ENCODE measurements at places on chromosomes 2 and 18.
A peak's percentile ranks its signal among the peaks of the same experiment; 100 is the strongest.

DNA sequence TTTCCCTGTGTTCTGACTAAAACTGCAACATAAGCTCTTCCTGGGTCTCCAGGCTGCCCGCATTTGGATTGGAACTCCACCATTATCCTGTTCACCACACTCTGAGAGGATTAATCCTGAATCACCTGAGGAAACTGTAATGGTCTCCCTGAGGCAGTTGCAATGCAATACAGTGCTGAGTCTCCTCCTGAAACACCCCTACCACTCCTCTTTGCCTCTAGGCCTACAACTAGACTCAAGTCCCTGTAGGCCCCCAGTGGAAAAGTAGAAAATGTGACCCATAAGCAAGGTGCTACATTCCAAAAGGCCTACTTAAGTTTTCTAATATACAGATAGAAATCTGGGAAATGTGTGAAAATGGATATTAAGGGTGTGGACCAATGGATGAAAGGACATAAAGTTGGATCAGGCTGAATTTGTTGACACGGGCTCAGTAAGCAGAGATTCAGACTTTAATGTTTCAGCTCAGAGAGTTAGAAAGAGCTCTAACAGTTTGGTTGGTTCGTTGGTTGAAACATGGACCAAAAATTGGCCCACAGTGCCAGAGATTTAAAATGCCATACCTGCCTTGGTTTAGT, 222.3 kb upstream of the ZC3H15 start:
- DNase-seq: no peak

GRCh38 chr2:54644236-54644635, 79.2 kb upstream of the EML6 start:
- no peak for DNase-seq

DNA sequence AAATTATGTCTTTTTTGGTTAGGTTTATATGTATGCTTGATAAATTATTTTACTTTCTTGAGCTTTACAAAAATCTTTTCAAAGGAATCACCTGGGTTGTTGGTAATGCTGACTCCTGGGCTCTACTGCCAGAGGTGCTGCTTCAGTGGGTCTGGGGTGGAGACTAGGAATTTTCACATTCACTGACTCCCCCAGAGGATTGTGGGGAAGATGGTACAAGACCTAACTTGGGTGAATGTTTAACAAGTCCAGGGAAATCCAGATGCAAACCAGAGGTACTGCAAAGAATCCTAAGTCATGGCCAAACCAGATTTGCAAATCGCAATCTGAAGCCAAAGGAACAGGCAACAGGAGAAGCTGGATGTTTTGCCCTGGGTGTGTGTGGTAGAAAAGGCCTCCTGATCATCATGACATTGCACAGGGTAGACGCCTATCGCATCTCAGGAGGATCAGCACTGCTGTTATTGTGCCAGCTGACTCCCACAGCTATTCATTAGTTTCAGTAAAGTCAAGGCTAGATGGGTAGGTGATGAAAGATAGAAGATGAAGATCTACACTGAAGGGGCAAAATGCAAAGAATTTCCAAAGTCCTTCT, 185.2 kb downstream of the BARD1 start:
- no peak for DNase-seq

DNA sequence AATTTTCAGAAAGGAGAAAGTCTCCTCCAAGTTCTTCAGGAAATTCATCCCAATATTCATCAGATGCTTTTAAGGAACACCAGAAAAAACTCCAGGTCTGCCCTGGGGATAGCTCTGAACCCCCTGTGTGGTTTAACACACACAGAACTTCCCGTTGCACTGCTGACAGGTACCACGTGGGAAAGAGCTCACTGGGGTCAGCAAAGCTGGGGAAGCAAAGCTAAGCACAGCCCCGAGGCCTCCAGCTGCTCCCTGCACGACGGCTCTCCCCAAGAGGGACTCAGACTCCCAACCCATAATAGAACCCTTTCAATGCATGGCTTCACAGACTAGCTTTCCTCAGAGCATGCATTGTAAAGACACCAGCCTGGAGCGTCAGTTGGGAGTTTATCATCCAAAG, 28.0 kb downstream of the ADI1 start:
- no peak for DNase-seq

GRCh38 chr18:36374262-36374661, 76.7 kb downstream of the FHOD3 start:
- no peak for DNase-seq

DNA sequence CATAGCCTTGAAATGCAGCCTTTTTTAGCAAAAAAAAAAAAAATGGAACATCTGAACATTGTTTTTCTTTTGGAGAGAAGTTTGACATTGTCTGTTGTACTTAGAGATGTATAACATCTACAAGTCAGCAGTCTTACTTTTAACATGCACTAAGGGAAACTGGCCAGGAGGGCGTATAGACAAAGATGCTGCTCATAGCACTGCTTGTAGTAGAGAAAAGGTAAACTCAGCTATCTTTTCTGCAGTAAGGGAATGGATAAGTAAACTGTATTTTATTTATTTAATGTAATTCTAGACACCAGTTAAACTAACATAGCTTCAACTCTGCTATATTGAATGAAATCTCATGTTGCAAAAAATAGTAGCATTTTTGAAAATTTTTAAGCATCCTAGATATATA, 489.6 kb downstream of the PTPRM start:
- DNase-seq: no peak

GRCh38 chr18:65750389-65751154, at the start of gene CDH7:
TSS of gene CDH7 (plus strand) at chr18:65751012. CDS start at chr18:65762843, 11,831 bp downstream.
- peak; percentile 4 for DNase-seq

GRCh38 chr2:3288470-3289170, 89.0 kb downstream of the EIPR1 start:
- DNase-seq: no peak

- peak; percentile 78 for DNase-seq
These were observed 600 bp downstream of the RALB start for GRCh38 chr2:120253021-120253882.

DNA sequence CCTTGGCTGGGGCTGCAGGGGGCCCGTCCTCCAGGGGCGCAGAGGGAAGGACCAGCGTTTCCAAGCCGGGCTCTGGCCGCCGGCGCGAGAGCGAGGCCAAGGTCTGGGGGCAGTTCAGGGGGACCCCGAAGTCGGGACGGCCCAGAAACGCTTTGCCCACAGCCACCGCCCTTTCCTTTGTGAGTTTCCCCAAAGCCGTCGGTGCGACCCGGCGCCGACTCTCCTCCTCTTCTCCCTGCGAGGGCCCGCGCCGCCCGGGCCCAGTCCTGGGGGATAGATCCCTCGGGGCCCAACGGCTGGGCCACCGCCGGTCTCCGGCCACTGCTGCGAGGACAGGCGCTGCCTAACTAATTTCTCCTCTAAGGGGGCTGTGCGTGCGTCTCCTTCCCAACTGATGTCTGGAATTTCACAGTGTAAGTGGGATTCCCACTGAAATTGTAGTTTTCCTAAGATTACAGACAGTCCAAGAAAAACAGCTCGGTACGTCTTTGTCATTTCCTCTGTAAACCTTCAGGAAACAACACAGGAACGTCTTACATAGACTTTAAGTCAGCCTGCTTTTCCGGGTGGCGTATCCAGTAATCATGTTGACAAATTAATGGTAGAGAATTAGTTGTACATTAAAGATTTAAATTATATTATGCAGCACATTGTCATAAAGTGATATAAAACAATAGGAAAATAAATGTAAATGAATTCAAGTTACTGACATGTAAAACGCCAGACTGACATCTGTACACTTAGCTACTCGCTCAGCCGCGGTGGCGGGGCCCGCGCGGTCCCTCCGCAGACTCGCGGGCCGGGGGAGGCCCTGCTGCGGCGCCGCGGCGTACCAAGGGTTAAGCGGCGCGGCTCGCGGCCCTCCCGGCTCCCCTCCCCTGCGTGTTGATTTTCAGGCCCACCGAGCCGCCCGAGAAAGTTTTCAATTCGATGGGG, 139.4 kb upstream of the SIX3 start:
- DNase-seq: peak; percentile 32

- no peak for DNase-seq
These were observed 25.6 kb downstream of the DNMT3A start for GRCh38 chr2:25316101-25316500.

- peak; percentile 47 for DNase-seq
These were observed 83.8 kb downstream of the VIT start for GRCh38 chr2:36780231-36780839.

DNA sequence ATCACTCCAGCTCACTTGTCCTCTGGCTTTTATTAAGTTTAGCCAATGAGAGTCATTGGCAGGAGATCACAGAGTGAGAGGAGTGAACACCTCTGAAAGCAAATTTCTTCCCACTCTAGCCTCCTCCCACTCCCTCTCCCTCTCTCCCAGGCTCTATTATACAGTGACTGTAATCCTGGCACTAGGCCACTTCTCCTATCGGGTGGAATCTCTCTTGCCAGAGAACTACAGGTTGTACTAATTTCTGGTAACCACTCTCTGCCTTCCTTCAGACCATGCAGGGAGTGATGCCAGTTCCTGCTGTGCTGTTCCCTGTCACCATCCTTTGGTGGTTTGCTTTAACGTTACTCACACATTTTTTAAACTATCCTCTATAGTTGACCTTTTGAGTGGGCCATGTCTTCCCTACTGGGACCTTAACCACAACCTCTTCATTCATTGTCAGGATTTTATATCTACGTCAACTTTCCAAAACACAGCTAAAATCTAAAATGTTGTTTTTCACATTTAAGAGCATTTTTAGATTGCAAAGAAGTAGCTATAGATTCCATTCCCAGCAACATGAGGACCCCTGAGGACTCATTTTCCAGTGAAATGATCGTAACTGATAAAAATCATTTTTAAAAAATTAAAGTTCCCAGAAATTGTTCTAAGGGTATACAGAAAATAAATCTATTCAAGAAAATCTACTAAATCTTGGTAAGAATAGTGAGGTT, 217.1 kb downstream of the MREG start:
- peak; percentile 70 for DNase-seq

DNA sequence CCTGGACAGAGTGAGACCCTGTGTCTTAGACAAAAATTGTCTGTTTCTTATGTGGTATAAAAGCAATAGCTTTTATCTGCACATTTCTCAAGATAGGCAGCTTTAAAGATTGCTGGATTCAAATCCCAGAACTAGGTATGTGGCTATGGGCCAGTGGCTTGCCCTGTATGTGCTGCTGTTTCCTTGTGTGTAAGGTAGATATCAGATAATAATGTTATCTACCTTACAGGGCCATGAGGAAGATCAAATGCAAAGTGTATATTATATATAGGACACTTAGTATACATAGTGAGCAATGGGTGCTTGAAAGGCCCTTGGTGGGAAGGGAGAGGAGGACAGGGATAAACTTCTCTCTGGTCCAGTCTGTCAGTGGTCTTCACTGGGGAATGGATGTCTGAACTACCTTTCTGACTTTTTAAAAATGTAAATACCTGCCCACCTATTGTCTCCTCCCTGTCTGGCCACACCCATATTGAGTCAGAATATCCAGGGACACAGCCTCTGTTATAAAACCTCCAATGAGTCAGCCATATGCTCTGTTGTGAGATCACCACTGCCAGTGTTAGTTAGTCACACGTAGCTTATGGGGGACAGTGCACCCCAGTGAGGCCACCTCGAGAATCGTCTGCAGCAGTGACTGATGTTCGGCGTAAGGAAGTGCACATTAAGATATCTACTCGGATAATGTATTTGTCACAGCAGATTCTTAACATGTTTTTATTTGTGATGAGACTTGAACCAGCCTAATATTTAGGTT, 383.4 kb downstream of the PTPRM start:
- peak; percentile 71 for DNase-seq

- peak; percentile 72 for DNase-seq
These were observed 433.7 kb downstream of the MBD2 start for GRCh38 chr18:53790786-53791185.

- no peak for DNase-seq
These were observed 24.6 kb downstream of the GPR55 start for GRCh38 chr2:230900336-230900995.

DNA sequence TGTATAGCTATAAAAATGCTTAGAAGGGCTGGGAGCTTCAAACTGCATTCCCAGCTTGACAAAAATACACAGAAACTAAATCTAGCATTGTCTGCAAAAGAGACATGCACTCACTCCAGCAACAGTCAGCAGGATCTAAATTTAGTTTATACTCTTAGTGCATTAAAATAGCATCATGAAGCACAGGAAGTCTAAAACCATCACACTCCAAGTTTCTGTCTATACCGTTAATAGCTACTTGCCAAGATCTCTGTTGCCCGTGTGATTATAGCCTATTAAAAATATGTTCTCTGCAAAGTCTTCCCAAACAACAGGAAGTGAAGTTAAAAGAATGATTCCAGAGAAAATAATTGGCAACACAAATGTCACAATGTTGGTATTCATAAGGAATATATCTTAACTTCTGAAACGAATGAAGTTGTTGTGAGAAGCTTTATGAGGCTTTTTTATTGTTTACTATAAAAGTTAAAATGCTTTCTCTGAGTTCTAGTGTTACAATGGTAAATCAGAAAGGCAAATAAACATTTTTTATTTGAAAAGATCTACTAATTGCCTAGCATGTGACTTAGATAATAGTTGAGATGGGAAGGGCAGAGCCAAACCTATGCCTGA, 184.2 kb downstream of the ZNF385B start:
- DNase-seq: peak; percentile 6

GRCh38 chr2:17538844-17539554, 1.5 kb upstream of the VSNL1 start:
- peak; percentile 92 for DNase-seq

DNA sequence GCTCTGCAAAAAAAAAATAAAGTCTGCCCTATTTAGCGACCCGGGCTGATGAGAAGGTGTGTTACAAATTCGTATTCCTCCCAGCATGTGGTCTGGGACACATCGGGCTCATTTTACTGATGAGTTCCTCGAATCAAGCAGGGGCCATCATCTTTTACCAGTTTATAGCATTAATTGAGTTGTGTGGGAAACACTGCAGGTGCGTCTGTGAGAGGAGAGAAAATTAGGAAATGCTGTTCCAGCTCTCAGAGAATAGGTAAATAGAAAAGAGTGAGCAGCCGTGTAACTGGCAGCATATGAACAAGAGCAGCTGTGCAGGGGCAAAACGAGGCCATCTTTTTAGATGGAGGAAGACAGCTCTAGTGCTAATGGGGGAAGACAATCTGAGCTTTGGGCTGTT, 216.7 kb downstream of the SETBP1 start:
- DNase-seq: no peak

DNA sequence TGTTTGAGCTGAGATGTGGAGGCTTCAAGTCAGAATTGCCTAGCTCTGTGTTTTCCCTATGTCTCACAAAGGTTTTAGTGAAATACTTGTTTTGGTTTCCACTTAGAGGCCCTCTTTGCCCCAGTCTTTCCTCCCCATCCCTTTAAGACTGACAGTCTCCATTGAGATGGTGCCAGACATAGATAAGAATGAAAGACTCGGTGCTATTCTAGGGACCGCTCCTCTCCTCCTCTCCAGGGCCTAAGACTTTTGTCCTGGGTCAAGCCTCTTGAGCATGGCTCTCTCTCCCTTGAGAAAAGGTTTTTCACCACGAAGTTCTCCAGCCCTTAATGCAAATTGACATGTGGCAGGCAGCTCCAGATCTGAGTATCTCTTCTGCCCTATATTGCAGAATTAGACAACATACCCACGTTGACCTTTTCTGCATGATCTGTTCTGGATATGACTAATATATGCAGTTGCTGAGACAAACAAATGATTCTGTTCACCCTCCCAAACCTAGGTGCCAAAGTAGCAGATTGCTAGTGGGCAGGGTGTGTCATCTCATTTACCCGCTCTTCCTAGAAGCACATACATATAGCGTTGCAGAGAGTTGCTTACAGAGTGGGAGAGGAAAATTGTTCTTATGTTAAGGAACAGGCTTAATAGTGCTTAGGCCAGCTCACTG, 47.5 kb upstream of the ACSL3 start:
- DNase-seq: no peak

GRCh38 chr18:26710470-26711096, 154.9 kb downstream of the AQP4 start:
- no peak for DNase-seq
